Astrocyte of the cerebellum (primary cell): ENCODE measurements at places on chromosomes 16 and 17.

GRCh38 chr17:45098869-45099616 is 33.3 kb downstream of the PLCD3 start:
- DNase-seq, result peak; percentile 53

DNA sequence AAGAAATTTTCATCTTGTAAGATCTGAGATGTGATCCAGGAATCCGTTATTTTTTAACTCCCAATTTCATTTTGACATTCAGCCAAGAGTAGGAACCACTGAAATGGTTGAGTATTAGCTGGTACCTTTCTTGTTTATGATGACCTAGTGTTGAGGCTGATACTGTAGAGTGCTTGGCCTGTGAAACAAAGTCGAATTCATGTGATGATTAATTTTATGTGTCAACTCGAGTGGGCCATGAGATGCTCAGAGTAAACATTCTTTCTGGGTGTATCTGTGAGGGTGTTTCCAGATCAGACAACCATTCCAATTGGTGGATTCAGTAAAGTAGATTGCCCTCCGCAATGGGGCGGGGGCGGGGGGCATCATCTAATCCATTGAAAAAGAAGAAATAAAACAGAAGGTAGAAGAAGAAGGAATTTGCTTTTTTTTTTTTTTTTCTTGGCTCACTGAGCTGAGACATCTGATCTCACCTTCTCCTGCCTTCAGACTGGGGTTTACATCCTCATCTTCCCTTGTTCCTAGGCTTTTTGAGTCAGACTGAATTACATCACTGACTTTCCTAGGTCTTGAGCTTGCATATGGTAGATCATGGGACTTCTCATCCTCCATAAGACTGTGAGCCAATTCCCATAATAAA is 264.6 kb upstream of the KCNJ16 start:
- no peak for DNase-seq

GRCh38 chr16:47865337-47865855 is 290.4 kb downstream of the ABCC12 start:
- peak; percentile 23 for DNase-seq

DNA sequence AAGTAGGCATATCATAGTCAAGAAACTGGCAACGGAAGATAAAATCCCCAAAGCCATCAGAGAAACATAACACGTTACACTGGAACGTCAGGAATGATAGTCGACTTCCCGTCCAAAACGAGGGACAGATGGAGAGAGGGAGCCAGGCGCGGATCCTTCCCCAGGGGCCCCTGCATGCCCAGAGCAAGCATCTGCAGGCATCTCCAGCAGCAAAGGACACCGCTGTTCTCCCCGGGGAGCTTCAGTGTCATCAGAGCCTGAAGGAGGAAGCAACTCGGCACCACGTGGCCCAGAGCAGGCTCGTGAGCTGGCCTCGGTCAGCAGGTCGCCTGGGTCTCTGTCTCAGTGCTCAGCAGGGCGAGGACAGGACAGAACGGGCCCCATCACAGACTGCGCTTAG is 50.1 kb downstream of the LMF1 start:
- DNase-seq, result no peak

DNA sequence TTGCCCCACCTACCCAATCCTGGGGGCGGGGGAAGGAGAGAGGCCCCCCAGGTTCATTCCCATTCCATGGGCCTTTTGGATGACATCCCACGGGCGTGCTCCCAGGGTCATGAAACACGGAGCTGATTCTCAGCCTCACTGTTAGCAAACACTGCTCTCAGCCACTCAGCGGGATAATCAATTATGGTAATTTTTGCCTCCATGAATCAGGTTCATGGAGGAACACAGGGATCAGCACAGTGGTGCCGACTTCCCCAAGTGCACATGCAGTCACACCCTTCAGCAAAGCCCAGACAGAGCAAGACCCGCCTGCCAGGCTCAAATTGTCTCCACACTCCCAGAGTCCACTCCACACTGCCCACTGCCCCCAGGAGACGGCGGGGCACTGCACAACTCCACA is 164.6 kb downstream of the ENGASE start:
- no peak for DNase-seq

- DNase-seq, result no peak
Observed at GRCh38 chr16:70730944-70731343, 45.1 kb upstream of the MTSS2 start.

DNA sequence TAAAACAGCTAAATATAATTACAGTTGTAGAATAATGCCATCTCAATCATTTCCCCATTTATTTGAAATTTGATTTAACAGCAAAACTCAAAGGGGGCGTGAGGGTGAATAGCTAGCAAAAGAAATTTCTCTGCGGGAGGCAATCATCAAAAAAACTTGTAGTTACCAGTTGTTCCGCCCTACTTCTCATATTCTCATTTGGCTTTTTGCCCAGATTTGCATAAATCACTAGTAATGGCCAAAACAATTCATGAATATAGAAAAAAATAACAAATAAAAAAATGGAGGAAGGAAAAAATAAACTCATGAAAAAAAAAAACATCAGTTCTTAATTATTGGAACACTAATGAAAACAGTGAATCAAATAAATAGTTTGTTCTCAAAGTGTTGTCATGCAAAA is 722.6 kb upstream of the KIF2B start:
- DNase-seq, result no peak

- DNase-seq, result no peak
Observed at GRCh38 chr16:2081201-2082084, 33.7 kb downstream of the TSC2 start.

DNA sequence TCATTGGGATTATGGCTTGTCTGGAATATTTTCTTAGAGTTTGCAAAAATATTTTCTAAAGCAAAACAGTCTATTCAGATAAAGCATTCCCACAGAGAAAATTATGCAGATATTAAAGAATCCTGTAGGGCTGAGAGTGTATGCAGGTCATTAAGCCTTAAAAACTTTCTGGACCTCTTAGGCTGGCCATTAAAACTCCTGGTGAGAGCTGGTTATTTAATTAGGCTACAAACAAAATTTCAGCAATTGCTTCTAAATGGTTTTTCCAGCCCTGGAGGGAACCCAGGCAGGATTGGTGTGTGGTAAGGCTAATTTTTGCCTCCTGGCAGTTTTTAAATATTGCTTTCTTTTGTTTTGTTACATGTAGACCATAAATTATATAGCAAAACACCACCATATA is 27.3 kb upstream of the SMG1 start:
- no peak for DNase-seq

DNA sequence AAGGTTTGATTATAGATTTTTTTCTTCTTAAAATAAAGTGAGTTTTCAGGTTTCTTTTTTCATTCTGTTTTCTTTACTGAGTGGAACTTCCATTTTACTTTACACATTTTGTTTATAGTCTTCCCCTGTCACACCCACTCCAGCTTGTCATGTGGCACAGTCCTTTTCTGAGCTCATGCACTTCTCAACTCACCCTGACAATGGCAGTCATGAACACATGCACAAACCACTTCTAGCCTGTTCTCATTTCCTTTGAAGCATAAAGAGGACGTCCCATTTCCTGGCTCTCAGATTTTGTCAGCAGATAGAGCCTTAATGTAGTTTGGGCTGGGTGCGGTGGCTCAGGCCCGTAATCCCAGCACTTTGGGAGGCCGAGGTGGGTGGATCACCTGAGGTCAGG is 168.0 kb downstream of the AHSP start:
- DNase-seq, result no peak

- DNase-seq, result peak; percentile 96
Observed at GRCh38 chr16:27242868-27243590, 25.5 kb downstream of the NSMCE1 start.

DNA sequence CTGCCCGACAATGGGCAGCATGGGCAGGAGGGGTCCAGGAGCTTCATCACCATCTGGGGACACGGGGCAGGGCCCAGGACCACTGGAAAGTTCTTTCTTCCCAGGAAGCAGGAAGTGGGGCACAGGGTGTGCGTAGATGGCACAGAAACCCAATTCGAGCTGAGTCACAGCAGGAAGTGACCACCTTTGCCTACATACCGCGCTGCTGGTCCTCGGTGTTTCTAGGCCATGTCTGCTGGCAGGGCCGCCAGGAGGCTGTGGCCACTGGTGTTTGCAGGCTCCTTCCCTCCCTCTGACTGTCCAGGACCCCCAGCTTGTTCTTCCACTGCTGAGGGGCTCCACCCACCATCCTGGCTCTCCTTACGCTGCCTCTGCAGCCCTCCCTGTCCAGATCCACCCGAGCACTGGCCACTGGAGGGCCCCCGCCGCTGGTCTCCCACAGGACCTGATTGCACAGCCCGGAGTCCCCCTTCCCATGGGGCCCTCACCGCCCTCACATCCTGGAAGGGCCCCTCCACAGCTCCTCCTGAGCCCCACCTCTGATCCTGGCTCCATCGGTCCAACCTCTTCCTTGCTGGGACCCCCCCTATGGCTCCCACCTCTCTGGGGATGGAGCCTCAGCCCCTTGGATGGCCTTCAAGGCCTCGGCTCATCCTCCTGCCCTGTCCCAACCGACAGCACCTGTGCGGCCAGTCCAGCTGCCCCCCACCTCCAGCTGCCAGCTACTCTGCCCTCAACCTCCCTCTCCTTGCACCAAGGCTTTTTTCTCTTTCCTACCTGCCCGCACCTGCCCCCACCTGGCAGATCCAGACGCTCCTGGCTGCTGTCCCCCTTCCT is 14.5 kb upstream of the RASD1 start:
- DNase-seq, result no peak

DNA sequence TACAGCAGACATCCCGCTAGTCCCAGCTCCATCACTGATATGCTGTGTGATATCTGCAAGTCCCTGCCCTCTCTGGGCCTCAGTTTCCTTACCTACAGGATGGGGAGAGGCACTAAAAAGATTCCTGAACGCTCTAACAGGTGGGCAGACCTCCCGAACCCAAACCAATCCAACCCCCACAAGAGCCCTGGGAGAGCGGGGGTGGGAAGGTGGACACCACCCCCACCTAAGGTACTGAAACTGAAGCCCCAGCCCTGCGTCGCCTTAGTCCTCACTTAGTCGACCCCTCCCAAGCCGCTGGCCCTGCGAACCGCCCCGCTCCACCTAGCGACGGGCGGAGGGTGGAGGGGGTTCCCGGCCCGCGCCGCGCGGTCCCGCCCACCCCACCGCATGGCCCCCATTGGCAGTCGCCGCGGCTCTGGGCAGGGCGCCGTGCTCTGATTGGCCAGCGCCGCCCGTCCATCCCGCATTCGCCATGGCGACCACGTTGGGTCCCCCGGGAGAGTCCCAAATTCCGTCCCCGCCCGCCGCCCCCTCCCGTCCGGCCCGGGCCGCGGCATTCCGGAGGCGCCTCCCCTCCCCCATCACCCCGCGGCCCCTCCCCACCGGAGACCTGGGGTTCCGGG is 578 bp downstream of the CCDC102A start:
- peak; percentile 71 for DNase-seq

GRCh38 chr17:78680436-78680835 is 101.6 kb downstream of the CYTH1 start:
- DNase-seq, result no peak

- DNase-seq, result no peak
Observed at GRCh38 chr16:72261127-72261526, 89.2 kb upstream of the PMFBP1 start.

GRCh38 chr17:66786107-66786506 is 48.8 kb upstream of the CACNG5 start:
- no peak for DNase-seq

GRCh38 chr17:61505846-61506627 is 53.8 kb downstream of the TBX4 start:
- no peak for DNase-seq

GRCh38 chr17:76772842-76773525 is 35.1 kb downstream of the MFSD11 start:
- DNase-seq, result no peak

DNA sequence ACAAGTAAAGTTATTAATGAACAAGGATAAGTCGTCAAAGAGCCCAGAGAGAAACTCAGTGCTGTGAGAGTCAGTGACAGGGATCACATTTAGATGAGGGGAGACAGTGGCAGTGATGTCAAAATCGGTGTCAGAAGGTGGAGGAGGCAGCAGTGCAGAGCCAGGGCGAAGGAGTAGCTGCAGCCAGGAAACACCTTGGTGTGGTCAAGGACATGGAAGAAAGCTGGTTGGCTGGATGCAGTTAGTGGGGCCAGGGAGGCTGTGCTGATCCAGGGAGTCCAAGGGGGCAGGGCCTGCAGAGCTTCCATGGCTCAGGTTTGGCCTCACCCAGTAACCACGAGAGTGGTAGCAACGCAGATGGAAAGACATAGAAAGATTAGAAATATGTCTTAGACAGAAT is 50.7 kb upstream of the ADORA2B start:
- no peak for DNase-seq

GRCh38 chr17:9825641-9826150 is at the start of gene GLP2R:
Gene GLP2R, plus strand, starts transcription at chr17:9825924. Its CDS starts 140 bp downstream, at chr17:9826064.
- DNase-seq, result no peak

- DNase-seq, result no peak
Observed at GRCh38 chr17:82528484-82529265, 9.1 kb downstream of the FOXK2 start.

- no peak for DNase-seq
Observed at GRCh38 chr16:10858203-10858602, 18.8 kb upstream of the CIITA start.

DNA sequence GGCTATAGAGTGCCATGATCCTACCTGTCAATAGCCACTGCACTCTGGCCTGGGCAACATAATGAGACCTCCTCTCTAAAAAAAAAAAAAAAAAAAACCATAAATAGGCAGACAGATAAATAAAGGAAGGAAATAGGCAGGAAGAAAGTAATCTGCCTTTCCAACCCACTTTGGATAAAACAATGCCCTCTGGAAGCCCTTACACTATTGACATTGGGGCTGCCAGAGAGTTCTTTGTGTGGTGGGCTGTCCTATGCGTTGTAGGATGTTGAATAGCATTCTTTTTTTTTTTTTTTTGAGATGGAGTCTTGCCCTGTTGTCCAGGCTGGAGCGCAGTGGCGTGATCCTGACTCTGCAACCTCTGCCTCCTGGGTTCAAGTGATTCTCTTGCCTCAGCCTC is 7.2 kb upstream of the RFWD3 start:
- DNase-seq, result no peak

- DNase-seq, result no peak
Observed at GRCh38 chr16:7086822-7087616, 245.6 kb upstream of the RBFOX1 start.

DNA sequence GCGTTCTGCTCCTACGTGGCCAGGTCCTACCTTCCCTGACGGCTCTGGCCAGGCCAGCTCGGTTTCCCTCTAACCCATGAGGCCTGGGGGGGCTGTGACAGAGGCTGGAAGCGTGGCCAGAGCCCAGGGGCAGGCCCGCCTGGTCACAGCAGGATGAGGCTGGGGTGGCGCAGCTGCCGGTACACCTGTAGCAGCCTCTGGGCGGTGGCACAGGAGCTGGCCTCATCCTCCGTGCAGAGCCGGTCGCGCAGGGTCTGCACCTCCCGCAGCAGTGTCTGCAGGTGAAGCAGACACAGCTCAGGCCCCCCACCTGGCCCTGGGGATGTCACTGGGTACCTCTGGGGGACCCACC is 11.5 kb downstream of the FAAP100 start:
- no peak for DNase-seq

DNA sequence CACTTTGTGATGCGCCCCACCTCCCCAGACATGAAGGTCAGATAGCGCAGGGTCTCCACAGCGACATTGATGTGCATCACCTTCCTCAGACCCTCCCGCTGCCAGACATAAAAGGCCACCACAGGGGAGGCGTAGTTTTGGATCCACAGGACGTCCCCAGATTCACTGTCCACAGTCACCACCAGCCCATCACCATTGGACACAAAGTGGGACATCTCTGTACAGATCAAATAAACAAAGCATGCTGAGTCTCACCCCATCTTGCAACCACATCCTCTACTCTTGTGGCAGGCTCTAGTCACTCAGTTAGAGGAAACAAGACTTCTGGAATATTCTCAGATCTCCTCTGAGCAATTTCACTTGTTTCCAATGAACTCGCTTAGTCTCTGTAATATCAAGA is 46.3 kb upstream of the ICAM2 start:
- DNase-seq, result no peak
